Myocyte (in vitro differentiated cells): ENCODE measurements at places on chromosomes 5 and 9. TPM values are rescaled to one million over a fixed set of nuclear protein-coding genes. Genes with fewer than 3 reads are reported as not detected.

GRCh38 chr9:38313421-38313820 is 79.1 kb upstream of the ALDH1B1 start:
- peak; percentile 72 for DNase-seq

DNA sequence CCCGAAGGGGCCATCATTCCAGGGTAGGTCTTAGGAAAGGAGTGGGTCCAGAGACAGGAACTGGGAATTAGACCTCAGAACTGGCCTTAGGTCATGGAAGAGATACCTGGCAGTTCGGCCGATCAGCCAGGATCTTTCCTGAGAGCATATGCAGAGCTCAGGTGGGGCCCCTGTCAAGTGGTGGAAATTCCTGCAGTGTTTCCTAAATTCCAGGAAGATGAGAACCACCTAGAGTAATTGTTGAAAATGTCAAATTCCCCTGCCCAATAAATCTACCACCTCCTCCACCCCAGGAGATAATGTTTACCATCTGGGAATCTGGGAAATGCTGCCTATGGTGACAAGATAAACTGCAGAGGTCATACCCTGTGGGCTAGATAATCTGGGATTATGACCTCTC is 14.6 kb downstream of the TMEM171 start:
- DNase-seq, result no peak

GRCh38 chr5:25568989-25569625 is 924.3 kb upstream of the CDH10 start:
- no peak for DNase-seq

GRCh38 chr5:61132559-61132958 is 29.7 kb downstream of the SMIM15 start:
- peak; percentile 13 for DNase-seq

DNA sequence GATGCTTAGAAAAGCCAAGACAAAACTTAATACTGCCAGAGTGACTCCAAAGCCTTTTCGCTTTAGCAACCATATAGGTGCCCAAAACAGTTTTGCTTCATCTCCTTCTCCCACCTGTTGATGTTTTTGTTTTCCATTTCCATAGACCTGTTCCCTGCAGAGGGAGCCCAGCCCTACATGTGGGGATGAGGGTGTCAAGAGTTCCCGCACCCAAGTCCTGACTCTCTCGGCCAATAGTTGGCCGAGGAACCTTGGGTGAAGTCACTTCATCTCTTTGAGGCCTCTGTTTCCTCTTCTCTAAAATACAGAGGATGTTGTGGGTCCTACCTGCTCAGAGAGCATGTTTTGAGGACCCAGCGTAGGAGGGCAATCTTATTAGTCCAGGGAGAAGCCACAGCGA is 38.5 kb upstream of the LCP2 start:
- no peak for DNase-seq

FRRS1L gene
- total RNA-seq, result not detected in 2 replicates

DNA sequence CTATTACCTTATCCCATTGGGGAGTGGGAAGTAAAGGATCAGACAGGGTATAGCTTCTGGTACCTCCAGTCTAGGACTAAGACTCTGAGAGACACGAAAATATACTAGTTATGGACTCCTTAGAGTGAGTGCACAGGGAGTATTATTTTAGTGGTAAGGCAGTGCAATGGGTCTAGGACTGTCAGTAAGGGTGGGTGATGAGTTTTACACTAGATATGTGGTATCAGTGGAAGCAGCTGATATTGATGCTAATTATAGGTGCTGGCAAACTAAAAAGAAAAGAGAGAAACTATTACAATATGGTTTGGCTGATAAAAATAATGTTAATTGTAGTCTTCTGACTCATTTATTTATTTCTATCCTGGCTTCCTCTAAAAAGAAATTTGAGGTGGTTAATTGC is 118.6 kb downstream of the UNC13B start:
- peak; percentile 41 for DNase-seq

DNA sequence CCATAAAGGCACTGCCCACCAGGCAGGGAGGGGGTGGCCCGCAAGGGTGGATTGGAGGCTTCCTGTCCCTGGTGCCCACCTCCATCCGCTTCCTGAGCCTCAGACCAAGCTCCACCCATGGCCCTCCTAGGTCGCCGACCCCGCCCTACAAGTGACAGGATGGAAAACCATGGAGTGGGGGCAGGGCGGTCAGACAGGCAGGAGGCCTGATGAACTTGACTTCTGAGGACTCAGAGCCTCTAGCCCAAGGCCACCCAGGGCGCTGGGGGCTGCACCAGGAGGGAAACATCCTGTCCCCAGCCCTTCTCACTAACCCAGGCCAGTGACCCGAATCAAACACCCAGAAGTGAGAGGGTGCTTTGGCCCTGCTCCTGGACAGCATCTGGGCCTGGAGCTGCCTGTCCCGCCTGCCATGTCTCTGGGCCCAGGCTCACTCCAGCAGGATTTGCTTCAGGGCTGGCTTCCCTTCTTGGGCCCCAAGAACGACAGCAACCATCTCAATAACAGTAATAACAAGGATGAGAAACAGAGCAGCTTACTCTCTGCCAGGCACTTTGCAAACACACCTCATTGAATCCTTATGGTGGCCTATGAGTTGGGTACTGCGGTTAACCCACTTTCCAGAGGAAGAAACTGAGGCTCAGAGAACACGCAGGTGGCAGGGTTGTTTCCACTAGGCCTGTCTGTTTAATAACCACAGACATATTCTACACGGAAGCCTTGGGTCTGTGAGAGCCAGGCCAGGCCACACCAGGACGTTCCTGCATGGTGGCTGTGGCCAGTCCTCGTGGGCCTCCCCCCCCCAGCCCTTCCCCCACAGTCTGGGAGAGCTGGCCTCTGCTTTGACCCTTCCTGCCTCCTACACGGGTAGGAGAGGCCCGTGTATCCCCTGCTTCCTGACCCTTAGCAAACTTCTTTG is 4.4 kb upstream of the ST6GALNAC6 start:
- no peak for DNase-seq

GRCh38 chr5:126543660-126544059 is 51.4 kb downstream of the ALDH7A1 start:
- no peak for DNase-seq

DNA sequence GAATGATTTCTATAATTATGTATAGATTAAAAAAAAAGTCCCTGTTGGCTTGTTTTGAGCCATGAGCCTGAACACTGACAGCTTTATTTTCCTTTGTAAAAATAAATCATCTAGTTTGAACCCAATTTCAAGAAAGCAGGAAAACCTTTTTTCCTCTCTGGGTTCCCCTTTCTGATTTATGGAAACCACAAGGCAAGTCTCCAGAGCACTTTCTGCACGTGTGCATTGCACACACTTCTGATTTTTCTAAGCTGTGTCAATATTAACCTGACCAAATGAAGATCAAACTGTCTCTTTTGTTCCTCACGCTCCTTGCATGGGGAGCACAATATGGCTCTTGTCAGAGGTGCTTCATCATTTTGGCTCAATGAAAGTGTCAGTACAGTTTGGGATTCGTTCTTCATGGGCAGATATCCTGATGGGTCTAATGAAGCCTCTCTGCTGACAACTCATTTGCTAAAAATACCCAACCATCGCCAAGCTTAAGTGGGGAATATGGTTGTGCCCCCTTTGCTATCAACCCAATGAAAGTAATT is 39.2 kb upstream of the PCA3 start:
- DNase-seq, result no peak

DNA sequence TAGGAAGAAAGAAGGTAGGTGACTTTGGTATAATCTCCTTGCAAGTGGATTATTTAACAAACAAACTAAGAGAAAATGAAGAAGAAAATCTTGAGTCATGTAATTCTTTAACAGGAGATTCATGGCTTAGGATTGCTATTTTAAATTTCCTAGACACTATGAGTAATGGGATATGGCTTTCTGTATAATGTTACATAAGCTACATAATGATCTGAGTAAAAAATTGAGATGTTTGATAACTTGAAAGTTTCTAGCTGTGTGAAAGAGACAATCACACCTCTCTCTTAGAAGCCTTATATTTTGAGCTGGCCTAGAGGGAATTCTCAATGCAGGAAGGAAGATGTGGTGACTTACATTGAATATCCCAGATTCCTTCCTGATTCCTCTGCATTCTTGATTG is 92.5 kb downstream of the CDH9 start:
- no peak for DNase-seq

- no peak for DNase-seq
Observed at GRCh38 chr9:91790917-91791316, 159.1 kb downstream of the ROR2 start.

DNA sequence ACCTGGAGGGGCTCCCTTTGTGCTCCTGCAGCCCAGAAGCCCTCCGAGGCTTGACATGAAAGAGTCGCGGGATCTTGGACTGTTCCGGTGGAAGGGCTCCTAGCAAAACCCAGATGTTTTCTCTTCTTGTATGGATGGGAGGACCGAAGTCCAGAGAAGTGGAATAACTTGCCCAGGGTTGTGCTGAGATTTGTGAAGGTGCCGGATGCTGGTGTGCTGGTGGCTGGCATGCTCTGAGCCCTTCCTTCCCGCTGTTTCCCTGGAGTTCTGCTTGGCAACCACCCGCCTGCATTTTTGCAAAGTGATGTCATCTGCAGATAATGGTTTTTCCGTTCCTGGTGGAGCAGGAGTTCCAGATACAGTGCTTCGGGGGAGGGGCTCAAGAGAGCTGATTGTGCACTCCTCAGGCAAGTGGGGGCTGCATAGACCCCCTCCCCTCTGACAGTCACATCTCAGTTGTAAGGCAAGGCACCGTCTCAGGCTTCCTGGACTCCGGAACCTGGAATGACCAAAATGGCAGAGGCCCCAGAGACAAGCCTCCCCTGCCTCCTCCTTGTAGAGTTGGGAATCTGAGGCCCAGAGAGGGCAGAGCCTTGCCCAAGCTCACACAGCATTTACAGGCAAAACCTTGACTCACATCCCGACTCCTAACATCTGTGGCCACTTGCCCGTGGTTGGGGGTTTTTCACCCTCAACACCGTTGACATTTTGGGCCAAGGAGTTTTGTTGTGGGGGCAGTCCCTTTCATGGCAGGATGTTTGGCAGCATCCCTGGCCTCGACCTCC is 157.0 kb downstream of the RGS3 start:
- peak; percentile 90 for DNase-seq

ZNF883 gene
- total RNA-seq, result 0.36 and 1.1 TPM in 2 replicates

GRCh38 chr9:70954126-70954525 is 167.3 kb downstream of the TRPM3 start:
- DNase-seq, result peak; percentile 86

DNA sequence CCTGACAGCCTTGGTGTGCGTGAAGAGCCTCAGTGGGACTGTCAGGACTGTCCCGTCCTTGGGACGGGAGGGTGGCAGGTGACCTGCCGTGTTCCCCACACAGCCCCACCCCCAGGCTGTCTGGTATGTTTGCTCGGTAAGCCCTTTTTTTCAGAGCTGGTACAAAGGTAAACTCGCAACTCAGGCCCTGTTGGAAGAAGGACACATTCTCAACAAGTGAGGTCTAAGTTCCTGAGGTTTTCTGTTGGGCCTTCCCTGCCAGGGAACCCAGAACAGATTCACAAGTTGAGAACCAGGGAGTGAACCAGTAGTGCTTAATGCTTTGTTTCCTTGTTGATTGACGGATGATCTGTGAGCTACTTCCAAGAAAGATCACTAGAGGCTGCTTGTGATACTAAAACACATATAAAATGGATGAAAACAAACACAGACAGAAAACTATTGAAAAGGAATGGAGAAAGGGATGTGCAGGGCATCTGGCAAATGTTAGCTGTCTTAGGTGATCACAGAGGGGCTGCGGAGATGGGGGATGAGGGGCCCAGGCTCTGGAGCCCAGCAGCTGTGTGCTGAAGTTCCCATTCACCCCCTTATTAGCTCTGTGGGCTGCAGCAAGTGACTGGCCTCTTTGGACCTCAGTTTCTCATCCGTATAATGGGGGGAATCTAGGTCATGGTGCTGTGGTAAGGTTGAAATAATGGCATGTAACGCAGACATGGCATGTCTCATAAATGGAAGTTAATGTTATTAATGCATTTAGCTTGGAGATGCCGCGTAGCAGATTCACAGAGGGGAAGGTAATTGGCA is 2.7 kb downstream of the NDST1 start:
- DNase-seq, result no peak

- peak; percentile 61 for DNase-seq
Observed at GRCh38 chr5:36607114-36607571, 737 bp downstream of the SLC1A3 start.

DNA sequence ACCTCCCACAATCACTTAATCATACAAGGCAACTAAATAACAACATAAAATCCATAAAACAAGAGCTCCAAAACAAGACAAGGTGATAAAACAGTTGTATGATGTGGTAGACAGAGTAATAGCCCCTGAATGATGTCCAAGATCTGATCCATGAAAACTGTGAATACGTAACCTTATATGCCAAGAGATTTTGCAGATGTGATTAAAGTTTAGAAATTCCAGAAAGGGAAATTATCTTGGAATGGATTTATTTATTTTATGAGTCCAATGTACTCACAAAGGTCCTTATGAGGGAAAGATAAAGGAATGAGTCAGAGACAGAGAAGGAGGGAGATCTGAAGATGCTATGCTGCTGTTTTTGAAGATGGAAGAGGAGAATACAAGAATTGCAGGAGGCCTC is 1775.7 kb upstream of the C9orf72 start:
- DNase-seq, result no peak

GRCh38 chr9:123660691-123661466 is 269.0 kb downstream of the DENND1A start:
- no peak for DNase-seq

DNA sequence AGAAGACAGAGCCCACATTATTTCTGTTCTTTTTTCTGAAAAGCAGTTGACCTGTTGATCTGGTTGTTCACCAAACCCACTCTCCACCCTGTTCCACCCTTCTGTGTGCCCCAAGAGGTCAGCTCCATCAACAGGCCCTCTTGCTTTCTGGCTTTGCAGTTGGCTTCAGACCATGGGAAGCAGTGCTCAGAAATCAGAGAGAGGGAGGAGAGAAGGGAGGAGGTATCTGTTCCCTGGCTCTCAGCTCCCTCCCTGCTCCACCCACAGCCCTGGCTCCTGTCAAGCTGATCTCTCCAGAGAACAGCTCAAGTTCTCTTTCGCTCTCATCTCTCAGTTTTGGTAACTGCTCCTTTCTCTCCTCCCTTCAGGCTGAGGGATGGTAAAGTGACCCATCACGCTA is 144.2 kb upstream of the RAI14 start:
- DNase-seq, result no peak

NEURL1B gene
- total RNA-seq, result 2.7 and 3.8 TPM in 2 replicates

- DNase-seq, result no peak
Observed at GRCh38 chr9:37025071-37025822, 8.8 kb downstream of the PAX5 start.

GRCh38 chr5:90533794-90534193 is 4.4 kb upstream of the LYSMD3 start:
- DNase-seq, result no peak

DNA sequence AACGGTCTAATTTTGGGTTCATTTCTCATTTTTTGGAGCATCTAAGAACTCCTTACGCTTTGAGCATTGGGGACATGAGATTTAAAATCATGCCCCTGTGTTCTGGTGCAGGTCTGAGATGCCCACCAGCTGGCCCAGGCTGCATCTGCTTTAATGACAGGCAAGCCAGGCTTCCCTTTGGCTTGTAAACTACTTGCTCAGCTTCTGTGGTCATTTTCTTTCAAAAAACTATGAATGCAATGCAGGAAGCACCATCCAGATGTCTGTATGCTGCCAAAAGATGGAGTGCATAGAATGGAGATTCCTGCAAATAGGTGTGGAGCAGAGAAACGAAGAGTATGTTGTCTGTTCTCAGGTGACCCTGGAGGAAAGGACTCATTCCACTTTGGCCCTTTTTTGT is 399.9 kb upstream of the ADAMTSL1 start:
- DNase-seq, result no peak

GRCh38 chr9:36964791-36965190 is 69.3 kb downstream of the PAX5 start:
- no peak for DNase-seq

GPR151 gene
- total RNA-seq, result not detected in 2 replicates

GFI1B gene
- 0.10 TPM in 1 of 2 replicates, not detected in the other for total RNA-seq
